ENCODE measurements at places on chromosomes 7 and 10. TPM values are rescaled to one million over a fixed set of nuclear protein-coding genes. Genes with fewer than 3 reads are reported as not detected.

GRCh38 chr10:78599122-78599853, 469.5 kb upstream of the ZMIZ1 start:
- no peak for DNase-seq

GRCh38 chr7:17706734-17707133, 233.6 kb downstream of the SNX13 start:
- peak; percentile 49 for DNase-seq

GRCh38 chr10:30502266-30503060, 68.5 kb downstream of the MAP3K8 start:
- no peak for DNase-seq

DNA sequence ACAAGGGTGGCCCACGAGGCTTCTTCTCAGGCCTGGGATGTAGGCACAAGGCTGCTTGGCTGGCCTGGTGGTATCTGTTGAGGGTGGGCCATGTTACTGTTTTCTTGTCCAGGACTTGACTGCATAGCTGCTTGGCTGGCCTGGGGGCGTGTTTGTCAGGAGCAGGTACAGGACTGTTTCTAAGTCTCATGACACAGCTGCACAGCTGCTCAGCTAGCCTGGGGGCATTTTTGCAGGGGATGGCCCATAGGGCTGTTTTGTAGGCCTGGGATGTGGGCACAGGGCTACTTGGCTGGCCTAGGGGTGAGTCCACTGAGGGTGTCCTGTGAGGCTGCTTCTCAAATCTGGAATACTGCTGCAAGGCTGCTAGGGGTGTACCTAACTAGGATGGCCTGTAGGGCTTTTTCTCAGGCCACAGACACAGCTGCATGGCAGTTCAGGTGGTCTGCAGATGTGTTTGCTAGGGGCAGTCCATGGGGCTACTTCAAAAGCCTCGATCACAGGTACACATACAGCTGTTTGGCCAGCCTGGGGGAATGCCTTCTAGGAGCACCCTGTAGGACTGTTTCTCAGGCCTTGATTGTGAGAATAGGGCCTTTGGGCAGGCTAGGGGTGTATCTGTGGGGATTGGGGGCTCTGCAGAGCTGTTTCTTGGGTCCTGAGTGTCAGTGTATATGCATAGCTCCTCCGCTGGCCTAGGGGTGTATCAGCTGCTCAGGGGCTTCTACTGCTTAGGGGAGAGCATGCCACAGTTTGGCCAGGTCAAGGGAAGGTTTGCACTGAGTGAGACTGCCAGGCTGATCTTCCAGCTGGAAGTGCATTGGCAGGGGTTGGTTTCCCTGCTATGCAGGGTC, 26.6 kb upstream of the PLA2G12B start:
- no peak for DNase-seq

DNA sequence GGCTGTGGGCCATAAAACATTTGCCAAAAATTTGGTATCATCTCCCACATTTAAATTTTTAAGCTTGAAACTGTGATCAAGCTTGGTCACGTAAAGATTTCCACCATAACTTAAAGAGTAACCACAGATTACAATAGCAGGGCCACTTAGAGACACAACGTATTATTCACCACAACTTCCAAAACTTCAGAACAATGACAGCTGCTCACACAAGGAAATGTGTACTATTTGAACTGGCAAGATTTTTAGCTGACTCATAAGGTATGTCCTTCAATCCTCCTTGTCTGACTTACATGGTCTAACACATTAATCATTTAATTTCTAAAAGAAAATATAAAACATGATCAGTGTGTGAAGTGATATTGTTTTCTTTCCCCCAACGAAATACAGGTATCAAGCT, 234.5 kb downstream of the PARD3 start:
- no peak for DNase-seq

GRCh38 chr7:15688911-15689310, 2.4 kb upstream of the MEOX2 start:
- no peak for DNase-seq

- DNase-seq, result no peak
These were observed 81.4 kb upstream of the MTPN start for GRCh38 chr7:136058546-136058945.

GRCh38 chr7:104358446-104359132, 30.2 kb downstream of the LHFPL3 start:
- DNase-seq, result no peak

DNA sequence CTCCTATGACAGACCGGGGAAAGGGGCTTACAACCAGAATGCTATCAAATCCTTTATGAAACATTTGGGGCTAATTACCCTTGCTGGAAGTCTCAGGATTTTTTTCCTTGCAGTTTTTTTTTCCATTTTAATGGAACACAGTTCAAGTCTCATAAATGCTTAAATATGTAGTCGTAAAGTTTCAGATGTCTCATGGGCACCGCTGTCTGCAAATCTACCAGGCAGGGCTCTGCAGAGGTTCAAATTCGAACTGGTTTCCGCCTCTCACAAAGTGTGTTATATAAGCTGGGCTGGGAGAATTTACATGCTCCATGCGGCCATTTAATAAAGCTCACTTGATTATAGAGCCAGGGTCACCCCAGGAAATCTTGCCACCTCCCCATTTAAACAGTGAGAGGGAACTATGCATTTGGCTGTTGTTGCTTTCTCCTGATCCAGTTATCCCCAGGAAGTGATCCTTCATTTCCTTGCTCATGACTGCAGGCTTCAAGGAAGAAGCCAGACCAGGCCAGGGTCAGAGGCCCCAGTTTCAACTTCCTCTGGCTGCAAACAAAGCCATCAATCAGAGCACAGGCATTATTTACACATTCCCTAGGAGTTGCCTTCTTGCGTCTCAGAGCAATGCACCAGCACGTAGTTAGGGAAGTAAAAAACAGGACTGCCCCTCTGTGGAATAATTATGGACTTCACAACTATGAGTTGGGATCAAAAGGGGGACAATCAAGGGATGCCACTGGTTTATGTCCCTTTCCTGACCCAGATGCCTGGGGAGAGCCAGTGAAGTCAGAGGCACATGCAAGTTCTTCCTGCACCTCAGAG, 358.8 kb downstream of the PRPF18 start:
- DNase-seq, result no peak

DNA sequence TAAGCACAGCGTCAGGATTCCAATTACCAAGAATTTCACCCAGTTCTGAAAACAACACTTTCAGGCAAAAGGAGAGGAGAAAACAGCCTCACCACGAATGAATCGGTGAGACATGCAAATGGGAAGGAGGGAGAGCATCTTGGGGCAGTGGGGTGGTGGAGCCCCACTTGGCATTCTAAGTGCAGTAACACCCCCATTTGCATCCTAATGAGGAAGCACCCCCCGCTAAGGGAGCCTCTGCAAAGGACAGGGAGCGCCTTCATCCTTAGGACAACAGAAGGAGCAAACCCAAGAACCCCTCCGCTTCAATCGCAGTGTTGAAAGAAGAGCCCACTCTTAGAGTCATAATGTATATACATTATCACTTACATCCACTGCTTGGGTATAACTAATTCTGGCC, 46.8 kb downstream of the NRAP start:
- no peak for DNase-seq

GRCh38 chr7:88202799-88203198, 17.0 kb downstream of the SRI start:
- no peak for DNase-seq

DNA sequence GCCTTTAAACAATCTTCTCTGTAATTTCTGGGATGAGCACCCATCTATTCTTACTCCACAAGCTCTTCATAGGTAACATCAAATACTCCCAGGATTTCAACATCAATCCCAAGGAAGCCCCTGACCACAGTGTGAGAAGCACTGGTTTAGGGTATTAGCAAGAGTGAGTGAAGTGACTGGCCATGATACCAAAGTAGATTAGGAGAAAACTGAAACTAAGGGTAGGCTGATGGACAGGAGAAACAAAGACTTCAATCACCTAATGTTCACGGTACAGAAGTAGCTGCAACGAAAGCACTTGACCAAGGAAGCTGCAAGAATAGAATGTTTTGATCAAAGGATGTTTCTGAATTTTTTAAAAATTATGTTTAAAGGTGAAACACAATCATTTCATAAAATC, 49.8 kb downstream of the LMBR1 start:
- DNase-seq, result no peak

GRCh38 chr7:1210979-1211608, 21.6 kb upstream of the UNCX start:
- DNase-seq, result no peak

- peak; percentile 48 for DNase-seq
These were observed 72.8 kb upstream of the MPP7 start for GRCh38 chr10:28375399-28376354.

DNA sequence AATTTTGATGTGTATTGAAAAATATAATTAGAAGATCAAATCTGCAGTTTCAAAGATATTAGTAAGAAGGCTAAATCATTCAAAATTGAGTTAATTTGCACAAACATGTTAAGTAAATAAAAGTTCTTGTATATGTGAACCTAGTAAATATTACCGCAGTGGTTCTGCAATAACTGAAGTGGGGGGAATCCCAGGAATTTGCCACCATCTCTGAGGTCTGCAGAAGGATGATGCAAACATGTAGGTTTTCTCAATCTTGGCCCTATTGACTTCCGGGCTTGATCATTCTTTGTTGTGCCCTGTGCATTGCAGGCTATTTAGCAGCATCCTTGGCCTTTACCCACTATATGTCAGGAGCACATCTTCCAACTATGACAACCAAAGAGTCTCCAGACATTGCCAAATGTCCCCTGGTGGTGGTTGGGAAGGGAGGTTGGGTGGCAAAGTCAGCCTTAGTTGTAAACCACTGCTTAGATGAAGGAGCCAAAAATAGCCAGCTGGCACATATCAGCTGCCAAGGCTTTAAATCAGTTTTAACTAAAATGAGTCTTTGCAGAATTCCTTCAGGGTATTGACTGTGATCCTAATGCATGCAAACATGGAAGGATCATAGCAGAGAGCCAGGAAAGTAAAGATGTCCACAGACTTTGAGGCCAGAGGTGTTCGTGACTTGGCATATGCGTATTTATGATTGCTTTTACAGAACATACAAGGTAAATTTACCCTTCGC, 146.3 kb downstream of the TRIL start:
- no peak for DNase-seq

DNA sequence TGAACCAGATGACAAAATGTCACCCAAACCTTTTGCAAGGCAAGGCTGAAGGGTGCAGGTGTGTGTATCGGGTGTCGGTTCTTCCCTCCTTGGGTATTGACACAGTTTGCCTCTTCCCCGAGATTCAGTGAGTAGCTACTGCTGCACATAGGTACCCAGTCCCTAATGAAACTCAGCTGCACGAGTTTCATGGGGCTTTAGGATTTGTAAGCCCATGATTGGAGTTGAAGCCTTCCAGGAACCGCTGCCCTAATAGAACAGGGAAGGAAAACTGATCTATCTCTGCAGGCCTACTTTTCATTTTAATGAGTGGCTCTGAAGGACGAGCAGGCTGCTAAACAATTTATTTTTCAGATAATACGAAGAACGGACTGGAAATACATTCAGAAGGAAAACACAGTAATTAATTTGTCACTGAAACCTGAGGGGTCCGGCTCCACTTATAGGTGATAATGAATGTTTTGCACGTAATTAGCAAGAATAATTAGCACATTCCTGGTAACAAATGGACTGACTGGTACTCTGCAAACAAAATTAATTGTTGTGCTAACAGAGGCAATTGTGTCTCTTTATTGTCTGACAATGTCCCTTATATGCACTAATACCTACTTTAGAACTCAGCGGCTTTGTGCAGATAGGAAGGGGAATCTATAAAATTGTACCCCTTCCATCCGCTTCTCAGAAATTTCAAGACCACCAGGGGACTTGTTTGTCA, 49.6 kb upstream of the FZD8 start:
- no peak for DNase-seq

GRCh38 chr7:98314469-98314868, 33.0 kb downstream of the BRI3 start:
- no peak for DNase-seq

GRCh38 chr7:5429253-5429856, 5.7 kb upstream of the TNRC18 start:
- DNase-seq, result no peak

DNA sequence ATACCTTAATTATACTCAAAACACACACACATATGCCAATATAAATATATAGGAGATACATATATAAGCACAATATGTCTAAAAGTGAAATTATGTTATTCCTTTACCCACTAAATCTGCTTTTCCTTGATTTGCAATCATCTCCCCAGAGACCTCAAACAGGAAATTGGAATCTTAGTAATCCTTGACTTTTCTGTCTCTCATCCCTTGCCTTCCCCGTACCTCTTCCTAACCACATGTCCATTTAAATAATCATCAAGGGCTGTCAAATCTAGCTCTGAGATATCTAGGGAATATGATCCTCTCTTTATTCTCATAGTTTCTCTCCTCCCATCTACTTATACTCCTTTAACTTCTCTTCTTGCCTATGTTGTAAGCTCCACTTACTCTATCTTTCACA, 336.6 kb downstream of the HGF start:
- DNase-seq, result no peak

DNA sequence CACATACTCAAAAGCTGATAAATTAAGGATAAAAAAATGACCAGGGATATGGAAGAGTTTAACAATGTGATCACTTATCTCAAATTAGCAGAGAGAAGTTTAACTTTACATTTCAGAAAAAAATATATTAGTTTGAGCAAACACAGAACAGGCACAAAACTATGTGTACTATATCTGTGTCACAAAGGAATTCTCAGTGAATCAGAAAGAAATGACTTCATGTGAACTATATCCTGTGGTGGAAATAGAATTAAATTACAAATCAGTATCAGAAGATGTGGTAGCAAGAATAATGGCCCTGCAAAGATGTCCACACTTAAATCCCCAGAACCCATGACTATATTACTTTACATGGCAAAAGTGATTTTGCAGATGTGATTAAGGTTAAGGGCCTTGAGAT, 70.3 kb downstream of the SEC23IP start:
- no peak for DNase-seq

DNA sequence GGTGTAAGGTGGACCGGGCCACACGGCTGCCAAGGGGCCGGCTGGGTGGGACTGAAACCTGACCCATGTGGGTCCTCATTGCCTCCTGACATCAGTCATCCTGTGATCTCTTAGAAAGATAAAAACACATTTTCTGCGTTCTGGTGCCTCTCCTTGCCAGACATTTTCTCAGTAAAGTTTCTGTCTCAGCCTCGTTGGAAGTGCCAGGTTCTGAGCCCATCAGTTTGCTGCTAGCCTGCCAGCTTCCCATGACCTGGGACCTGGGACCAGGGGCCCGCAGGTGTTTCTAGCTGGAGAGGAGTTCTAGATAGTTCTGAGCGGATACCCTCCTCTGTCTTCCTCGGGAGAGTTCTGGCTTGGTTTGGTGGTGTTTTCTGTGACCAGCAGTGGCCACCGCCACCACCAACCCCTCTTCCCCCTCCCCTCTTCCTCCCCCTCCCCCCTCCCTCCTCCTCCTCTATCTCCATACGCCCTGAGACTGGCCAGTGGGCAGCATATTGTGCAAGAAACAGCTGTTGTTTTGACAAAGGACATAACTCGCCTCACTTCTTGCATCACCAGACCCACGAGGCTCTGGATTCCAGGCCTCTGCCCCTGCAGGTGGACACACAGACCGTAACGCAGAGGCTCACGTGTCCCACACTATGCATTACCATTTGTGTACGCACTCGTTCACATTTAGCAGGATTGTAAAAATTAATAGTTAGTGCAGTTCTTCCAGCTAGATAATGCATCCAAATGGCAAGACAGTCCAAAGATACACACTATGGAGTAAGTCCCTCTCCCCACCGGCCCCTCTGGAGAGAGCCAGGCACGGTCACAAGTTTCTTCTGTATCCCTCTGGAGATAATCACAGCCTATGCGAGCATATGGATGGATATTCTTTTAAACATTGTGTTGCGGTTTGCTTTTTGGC, 94.6 kb downstream of the CUX1 start:
- peak; percentile 69 for DNase-seq

DMBT1 gene
- 0.13 TPM for total RNA-seq

TEX47 gene
- not detected for total RNA-seq

TRAPPC14 gene
- 10.4 TPM for total RNA-seq

CEP55 gene
- total RNA-seq, result 7.6 TPM

RADIL gene
- 2.3 TPM for total RNA-seq

VPS37D gene
- 12.2 TPM for total RNA-seq

H2BK1 gene
- not detected for total RNA-seq
